Astrocyte (in vitro differentiated cells and primary cell): ENCODE measurements at places on chromosomes 3 and 15. TPM values are rescaled to one million over a fixed set of nuclear protein-coding genes. Genes with fewer than 3 reads are reported as not detected.

GRCh38 chr3:25747033-25747432 lies 36.2 kb downstream of the NGLY1 start:
- H3K27me3 ChIP-seq: no peaks in the 10 kb centered on the region
- no peaks in the 10 kb centered on the region for H3K4me1 ChIP-seq
- DNase-seq: peak; percentile 8
- no peak overlapping the region for H3K27ac ChIP-seq
- no peak overlapping the region for H3K4me3 ChIP-seq
- H3K36me3 ChIP-seq: peaks cover 9% of the 10 kb centered on the region

The ZXDC gene
- 19.6 and 21.6 TPM in 2 replicates for total RNA-seq

The FMN1 gene
- 5.3 and 5.8 TPM in 2 replicates for total RNA-seq

The ZNF660 gene
- total RNA-seq: 5.5 and 6.7 TPM in 2 replicates

The GASK1A gene
- 0.09 TPM in 1 of 2 replicates, not detected in the other for total RNA-seq
